ENCODE measurements at places on chromosomes 3 and 15.

- no peak for DNase-seq
These were observed 41.0 kb upstream of the TRAK1 start for GRCh38 chr3:42050126-42050525.

GRCh38 chr15:52100807-52101442 lies 11.7 kb downstream of the BCL2L10 start:
- peak; percentile 81 for DNase-seq

GRCh38 chr3:171956705-171957104 lies 82.7 kb upstream of the FNDC3B start:
- no peak for DNase-seq

- no peak for DNase-seq
These were observed 106.4 kb downstream of the TUSC7 start for GRCh38 chr3:116815831-116816588.

DNA sequence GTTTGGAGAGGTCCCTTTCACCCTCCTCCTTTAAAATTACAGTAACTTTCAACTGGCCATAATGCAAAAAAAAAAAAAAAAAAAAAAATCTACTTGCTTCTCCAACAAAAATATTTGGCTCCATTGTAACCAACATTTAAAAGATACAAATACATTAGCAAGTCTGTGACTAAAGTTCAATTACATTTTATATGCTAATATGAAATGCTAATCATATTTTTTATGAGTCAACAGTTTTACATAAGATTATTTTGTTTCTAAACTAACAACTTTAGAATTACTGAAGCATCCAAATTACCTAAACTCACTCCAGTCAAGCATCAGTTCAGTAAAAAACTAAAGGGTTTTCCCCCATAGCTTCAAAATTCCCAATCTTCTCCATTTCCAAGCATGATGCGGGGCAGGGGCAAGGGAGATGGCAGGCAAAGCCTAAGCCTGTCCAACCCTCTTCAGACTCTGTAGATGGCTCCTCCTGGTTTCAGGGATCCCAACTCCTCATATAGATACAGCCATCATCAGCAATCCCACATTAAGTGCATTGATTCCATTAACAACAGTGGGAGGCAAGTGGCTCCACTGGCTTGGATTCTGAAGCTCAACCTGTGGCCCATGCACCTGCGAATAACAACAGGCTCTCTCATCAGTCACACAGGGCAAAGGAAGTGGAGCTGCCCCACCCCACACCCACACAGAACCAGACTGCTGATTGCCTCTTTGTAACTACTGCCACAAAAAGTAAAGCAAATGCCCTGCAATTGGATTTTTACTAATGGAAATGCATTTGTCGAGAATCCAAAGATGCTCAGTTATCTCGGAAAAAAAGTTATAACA lies 15.0 kb downstream of the SFMBT1 start:
- DNase-seq, result no peak

GRCh38 chr3:129602730-129603560 lies 3.5 kb downstream of the PLXND1 start:
- peak; percentile 58 for DNase-seq

DNA sequence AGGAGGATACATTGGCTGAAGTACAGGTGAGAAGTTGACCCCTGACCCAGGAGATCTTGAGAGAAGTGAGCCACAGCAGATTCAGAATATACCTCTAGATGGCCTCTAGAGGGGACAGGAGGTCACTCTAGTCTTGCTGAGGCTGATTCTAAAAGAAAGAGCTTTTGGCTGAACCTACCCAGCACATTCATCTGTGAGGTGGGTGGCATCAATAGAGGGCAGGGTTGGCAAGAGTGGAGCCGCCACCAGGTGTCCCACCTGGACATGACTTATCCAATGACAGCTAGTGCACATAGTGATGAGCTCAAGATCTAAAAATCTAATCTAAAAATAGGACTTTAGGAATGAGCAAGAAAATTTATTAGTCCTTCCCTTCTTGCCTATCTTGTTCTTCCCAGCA lies 51.6 kb downstream of the CYP19A1 start:
- DNase-seq, result peak; percentile 40

- peak; percentile 69 for DNase-seq
These were observed 1.6 kb downstream of the NXPE3 start for GRCh38 chr3:101780661-101781060.

GRCh38 chr15:99411234-99411633 lies 154.6 kb upstream of the MEF2A start:
- no peak for DNase-seq

GRCh38 chr15:72515591-72516389 lies 41.7 kb downstream of the ARIH1 start:
- no peak for DNase-seq

GRCh38 chr3:123390865-123391600 lies 57.9 kb downstream of the ADCY5 start:
- DNase-seq, result no peak

- DNase-seq, result no peak
These were observed 3.9 kb downstream of the HYAL2 start for GRCh38 chr3:50318615-50319014.

DNA sequence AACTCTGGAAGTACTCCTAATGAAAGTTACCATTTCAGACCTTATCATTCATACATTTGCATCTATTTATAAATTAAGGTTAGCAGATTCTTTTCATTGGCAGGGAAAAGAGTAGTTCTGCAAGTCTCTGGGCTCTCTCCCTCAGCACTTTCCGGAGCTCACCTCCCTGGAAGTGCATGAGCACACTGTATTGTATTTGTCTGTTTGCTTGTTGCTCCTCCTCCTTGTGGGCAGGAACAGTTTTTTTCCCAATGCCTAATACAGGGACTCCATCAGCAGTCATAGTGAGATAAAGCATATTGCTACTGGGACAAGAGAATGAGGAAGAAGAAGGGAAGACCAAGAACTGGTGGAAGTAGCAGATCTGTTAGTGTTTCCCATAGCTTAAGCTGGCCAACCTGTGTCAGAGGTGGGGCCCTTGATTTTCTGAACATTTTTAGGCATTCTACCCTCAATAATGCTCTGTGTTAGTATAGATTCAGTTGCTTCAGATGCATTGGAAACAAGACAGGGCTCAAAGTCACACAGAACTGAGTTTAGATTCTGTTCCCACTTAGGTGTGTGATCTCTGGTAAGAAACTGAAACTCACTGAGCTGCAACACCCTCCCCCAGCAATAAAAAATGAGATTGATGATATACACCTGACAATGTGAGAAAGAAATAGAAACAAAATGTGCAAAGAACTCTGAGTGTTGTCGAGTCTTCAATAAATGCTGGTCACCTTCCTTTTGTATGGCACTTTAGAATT lies 407.8 kb downstream of the TUSC7 start:
- DNase-seq, result no peak

- no peak for DNase-seq
These were observed 184.7 kb downstream of the PLCH1 start for GRCh38 chr3:155560135-155560534.

DNA sequence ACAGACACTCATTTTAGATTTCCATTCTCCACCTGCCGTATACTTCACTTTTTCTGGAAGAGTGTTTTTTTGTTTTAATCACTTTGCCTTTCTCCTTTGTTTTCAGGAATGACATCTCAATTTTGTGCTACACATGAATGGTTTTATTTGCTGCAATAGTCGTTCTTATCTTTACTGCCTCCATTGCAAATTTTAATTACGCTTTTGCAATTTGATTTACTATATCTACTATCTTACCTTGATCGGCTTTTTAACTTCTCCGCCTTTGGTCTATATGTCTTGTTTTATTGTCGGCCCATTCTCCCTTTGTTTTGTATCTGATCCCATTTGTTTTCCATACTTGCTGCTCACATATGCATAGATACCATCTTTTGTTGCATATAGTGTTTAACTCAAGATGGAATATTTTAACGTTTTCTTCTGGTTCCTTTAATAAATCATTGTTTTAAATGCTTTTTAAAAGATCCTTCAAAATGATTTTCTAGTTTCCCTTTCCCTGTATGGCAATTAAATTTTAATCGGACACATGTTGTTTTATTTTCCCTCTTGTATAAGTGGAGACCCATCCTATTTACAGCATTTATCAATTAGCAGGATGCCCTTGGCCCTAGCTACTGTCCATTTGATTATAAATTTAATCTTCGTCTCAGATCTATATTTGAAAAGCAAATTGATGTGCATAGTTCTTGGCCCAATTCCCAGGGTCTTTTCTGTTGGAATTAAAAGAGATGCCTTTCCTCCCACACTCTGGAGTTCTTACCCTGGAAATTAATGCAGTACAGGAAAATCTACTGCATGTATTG lies 97.2 kb upstream of the CNTN4 start:
- DNase-seq, result no peak

DNA sequence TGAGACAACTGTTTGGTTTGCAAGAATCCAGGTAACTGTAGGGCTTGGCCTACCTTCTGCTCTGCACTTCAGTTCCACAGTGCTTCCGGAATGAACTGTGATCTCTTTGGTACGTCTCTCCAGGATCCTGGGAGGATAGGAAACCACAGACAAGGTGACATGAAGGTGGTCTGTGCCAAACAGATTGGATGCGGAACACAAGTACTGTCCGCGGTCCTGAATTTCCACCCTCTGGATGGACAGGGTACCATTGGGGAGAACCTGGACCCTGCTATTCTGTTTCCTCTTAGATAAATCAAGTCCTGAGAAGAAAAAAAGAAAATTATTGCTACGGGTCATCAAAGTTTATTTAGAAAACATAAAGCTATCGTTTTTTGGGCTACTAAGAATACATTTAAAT lies 17.3 kb downstream of the IGSF10 start:
- DNase-seq, result no peak

GRCh38 chr15:74809956-74810355 lies 2.7 kb upstream of the LMAN1L start:
- DNase-seq, result peak; percentile 39

DNA sequence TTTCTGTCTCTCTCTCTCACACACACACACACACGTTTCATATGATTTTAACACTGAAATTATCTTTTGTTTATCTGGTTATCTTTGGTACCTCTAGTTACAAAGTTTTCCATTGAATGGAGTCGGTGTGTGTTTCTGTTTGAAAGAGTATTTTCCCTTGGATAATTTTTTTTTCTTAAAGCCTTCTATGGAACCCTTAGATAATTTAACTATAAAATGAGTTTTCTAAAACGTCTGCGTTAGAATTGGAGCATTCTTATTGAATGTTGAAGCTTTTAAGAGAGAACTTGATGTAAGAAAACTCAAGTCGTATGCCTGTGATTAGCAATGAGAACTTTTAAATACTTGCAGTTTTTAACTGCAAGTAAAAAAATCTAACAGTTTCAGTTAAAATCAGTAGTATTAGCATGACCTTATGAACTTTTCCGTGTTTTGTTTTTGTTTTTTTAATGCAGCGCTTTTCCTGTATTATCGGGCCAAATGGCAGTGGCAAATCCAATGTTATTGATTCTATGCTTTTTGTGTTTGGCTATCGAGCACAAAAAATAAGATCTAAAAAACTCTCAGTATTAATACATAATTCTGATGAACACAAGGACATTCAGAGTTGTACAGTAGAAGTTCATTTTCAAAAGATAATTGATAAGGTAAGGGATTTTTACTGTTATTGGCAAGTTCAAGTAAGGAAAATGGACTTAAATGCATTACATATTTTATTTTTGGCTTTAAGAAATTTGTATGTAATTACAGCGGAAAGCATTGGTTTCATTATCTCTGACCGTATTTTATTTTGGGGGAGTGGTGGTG lies 3.0 kb downstream of the SMC4 start:
- no peak for DNase-seq

- no peak for DNase-seq
These were observed 103.1 kb downstream of the DGKG start for GRCh38 chr3:186258968-186259367.

GRCh38 chr3:46454209-46454595 lies 10.5 kb downstream of the LTF start:
- DNase-seq, result no peak

DNA sequence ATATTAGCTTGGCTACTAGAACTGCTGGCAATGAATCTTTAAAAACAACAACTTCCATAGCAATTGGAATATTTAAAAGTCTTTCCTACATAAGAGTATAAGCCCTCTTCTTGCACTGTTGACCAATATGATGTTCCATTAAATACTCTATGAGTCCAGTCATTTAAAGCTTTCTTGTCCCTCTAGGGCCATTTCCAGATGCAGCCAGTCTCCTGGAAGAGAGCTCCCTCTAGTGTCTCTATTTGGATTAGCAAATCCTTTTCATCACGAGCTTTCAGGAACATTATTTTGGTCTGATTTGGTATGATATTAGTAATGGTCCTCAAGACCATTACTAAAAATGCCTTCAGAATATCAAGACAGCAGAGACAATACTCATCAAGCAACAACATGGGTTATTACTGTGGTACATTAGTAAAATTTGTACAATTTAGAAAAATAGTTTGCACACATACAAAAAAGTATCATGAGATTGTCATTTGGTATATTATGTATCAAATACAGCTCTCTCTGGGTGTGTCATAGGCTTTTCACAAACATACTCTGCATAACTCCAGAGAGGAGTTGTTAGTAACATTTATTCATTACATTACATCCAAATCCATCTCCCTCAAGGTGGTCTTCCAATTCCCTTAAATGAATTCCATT lies 101.3 kb downstream of the DPH6 start:
- peak; percentile 76 for DNase-seq
